Aorta (tissue), 5 donors: ENCODE measurements at places on chromosomes 12 and 14. TPM values are rescaled to one million over a fixed set of nuclear protein-coding genes. Genes with fewer than 3 reads are reported as not detected.

Gene OASL
- 1.7 TPM for total RNA-seq

Gene IKBIP
- total RNA-seq, result 18.3 TPM

GRCh38 chr12:56013482-56013881, 7.4 kb upstream of the IKZF4 start:
- H3K27ac ChIP-seq, result no peak overlapping the region
- H3K27me3 ChIP-seq, result no peaks in the 10 kb centered on the region
- no peak overlapping the region for H3K4me3 ChIP-seq
- peaks cover 2% of the 10 kb centered on the region for H3K36me3 ChIP-seq

- no peak overlapping the region for H3K27ac ChIP-seq
- H3K36me3 ChIP-seq, result no peaks in the 10 kb centered on the region
These were observed 134.1 kb upstream of the OTX2 start for GRCh38 chr14:56944397-56944796.
